NCI-H1417 treated with DMSO at 0.1 percent for 48 hours (cell line): ENCODE measurements at places on chromosomes 2 and 18.
A peak's percentile ranks its signal among the peaks of the same experiment; 100 is the strongest.

DNA sequence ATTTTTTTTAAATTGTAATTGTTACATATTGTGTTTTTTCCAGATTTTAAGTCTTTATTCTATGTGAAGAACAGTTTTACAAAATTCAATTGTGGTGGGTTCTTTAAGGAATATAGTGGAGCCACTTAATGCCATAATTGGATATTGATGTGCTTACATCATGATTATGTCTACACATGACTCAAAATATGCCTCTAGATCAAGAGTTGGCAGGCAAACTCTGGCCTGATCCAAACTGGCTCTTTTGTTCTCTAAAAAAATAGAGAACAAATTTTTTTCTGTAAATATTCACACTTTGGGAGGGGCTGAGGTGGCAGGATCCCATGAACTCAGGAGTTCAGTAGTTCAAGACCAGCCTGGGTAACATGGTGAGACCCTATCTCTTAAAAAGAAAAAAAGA lies 8.3 kb downstream of the EHBP1 start:
- DNase-seq: no peak

DNA sequence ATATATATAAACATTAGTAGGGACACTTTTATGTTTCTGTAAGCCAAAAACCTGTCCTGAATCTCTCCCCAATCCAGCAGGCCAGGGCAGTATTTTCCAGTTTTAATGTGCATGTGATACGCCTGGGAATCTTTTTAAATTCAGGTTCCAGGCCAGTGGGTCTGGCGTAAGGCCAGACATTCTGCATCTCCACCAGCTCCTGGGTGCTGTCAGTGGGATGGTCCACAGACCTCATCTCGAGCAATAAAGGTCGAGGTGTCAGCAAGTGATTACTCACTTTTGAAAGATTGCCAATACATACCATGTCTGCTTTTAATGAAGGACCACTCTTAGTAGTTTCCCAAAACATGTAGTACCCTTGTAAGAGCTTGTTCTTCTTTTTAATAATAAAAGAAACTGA lies 189.9 kb upstream of the SH3BP4 start:
- DNase-seq: no peak

GRCh38 chr2:66498289-66498975 lies 63.5 kb downstream of the MEIS1 start:
- DNase-seq: no peak

DNA sequence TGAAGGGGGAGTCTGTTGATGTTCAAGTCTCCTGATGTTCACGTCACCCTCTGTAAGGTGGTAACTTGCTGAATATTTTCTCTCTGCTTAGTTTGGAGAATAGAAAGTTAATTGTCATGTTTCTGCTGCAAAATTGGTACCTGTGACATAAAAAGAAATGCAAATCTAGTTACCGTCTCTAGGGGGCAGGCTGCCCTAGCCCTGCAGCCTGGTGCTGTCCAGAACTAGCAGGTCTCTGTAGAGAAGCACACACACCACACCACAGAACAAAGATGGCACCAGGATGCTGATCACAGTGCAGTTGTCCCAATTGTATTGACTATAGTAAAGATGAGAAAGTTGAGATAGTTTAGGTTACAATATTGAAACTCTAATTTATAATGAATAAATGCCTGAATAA lies 47.0 kb downstream of the SLC9A4 start:
- DNase-seq: peak; percentile 3

GRCh38 chr2:173350383-173350782 lies 4.3 kb upstream of the CDCA7 start:
- no peak for DNase-seq

- DNase-seq: no peak
Observed at GRCh38 chr2:157540102-157540501, 88.6 kb downstream of the ACVR1C start.

GRCh38 chr18:34224423-34225217 lies at the start of gene NOL4:
TSS of gene NOL4 (minus strand) at chr18:34224913. CDS start at chr18:34223253, 1,660 bp downstream.
- DNase-seq: peak; percentile 98

- DNase-seq: no peak
Observed at GRCh38 chr18:8615397-8616027, 6.3 kb downstream of the RAB12 start.

- peak; percentile 14 for DNase-seq
Observed at GRCh38 chr2:119242276-119243119, 18.9 kb downstream of the STEAP3 start.

GRCh38 chr18:79491081-79491551 lies 95.4 kb downstream of the NFATC1 start:
- no peak for DNase-seq

- DNase-seq: peak; percentile 17
Observed at GRCh38 chr18:49561289-49562193, at the start of gene LIPG. TSS of gene LIPG (plus strand) at chr18:49562057. CDS start at chr18:49562309, 252 bp downstream.

DNA sequence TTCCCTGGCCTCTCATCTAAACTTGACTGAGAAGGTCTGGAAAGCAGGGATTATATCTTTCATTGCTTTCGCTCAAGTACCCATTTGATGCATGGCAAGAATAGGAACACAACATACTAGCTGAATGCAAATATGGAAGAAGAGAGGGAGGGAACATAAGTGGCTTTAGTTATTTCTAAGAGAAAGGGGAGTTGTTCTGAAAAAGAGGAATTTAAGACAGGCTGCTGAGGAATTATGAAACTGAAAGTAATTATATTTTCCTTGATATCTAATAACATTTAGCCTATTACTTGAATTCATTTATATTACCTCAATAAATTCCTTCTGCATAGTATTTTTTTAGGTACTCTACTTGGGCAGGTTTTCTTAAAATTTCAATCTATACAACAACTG lies 105.8 kb upstream of the TTN start:
- DNase-seq: no peak

- DNase-seq: no peak
Observed at GRCh38 chr18:24491927-24492834, 31.7 kb downstream of the HRH4 start.

- no peak for DNase-seq
Observed at GRCh38 chr2:133841900-133842299, 273.6 kb upstream of the NCKAP5 start.
